ENCODE measurements at places on chromosomes 6 and 20.
A peak's percentile ranks its signal among the peaks of the same experiment; 100 is the strongest.

- DNase-seq = peak; percentile 1
Measured at GRCh38 chr6:128240024-128240428, 280.4 kb downstream of the PTPRK start.

DNA sequence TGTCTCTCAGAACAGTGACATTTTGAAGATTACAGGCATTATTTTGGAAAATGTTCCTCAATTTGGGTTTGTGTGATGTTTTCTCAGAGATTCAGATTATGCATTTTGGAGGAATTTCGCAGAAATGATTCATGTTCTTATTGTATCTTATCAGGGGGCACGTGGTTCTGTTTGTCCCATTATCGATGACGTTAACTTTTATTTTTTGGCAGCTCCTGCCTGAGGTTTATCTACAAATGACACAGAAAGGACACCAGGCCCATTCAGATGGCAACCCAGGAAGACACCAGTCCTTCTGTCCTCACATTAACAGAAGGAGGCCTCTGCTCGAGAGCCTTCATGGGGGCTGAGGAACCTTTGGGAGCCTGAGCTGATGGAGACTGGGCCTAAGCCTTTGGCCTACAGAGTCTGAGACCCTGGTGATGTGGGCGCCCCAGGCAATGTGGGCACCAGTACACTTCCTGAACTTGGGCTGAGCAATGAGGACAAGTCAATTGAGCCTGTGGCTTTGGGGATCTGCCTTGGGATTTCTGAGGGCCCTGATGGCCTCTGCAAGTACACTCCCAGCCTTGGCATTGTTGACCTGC lies 41.2 kb upstream of the EZR start:
- no peak for DNase-seq

DNA sequence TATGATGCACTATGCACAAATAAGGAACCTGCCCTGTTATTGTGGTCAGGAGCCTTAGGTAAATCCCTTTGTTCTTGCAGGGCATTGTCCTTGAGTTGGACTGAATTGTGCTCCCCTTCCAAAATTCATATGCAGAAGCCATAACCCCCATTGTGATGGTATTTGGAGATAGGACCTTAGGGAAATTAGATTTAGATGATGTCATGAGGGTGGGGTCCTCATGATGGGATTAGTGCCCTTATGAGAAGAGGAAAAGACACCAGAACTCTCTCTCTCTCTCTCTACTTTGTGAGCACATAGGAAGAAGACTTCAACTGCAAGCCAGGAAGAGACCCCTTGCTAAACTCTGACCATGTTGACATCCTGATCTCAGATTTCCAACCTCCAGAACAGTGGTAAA lies 268.0 kb downstream of the LRFN2 start:
- DNase-seq = no peak

DNA sequence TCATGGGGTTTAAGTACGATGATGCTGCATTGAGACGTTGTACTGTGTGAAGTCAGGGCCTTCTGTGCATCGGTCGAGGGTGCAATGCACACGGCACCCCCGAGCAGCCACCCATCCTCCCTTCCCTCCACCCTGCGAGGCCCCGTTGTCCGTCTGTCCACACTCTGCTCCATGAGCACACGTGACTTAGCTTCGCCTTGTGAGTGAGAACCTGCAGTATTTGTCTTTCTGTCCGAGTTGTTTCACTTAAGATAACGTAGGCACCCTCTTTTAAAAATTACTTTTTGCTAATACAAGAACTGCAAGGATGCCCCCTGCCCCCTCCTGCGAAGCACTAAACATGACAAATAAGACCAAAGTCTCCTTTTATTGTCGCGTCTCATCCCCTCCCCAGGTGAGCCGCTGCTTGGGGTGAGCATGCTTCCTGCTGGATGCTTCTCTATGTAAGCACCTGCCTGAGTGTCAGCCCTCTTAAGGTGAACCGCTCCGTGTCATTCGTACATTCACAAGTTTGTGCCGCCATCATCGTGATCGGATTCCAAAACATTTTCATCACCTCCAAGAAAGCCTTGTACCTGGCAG lies 3.6 kb upstream of the RBBP8NL start:
- no peak for DNase-seq

GRCh38 chr6:166313255-166314070 lies 5.3 kb upstream of the PRR18 start:
- no peak for DNase-seq

DNA sequence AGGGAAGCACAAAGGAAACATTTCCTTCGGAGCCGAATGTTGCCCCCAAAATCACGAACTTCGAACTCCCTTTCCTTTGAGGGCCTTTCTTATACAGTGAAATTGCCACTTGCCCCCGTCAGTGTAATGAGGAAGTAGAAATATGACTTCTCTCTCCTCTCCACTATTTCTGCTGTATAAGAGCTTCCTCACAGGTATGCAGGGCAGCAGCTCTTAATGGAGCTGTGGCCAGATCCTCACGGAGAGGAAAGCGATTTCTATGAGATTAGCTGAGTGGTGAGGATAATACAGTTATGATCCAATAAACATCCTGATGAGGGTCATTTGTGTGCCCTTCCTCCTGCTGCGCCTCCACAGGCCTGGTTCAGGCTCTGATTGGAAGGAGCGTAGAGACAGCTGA lies 10.8 kb upstream of the CPNE5 start:
- DNase-seq = no peak

- DNase-seq = no peak
Measured at GRCh38 chr6:12232339-12232738, 57.8 kb upstream of the EDN1 start.

DNA sequence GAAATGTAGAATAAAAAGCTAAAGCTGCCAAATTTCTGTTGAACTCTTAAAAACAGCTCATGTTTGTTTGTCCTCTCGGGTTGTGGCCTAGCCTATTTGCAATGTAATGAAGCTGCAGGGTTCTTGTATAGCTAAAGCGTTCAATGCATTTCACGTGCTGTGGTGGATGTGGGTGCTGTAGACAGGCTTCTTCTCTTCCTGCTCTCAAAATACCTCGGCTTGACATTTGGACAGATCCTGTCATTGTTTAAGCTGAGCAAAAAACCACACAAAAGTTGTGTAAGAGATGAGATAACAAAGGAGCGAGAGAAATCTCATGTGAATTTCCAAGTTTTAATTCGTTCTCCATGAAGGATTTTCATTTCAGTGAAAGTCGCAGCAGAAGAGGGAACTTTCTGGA lies 196.3 kb upstream of the UST start:
- DNase-seq = no peak

- DNase-seq = no peak
Measured at GRCh38 chr20:39778847-39779604, 816.9 kb downstream of the DHX35 start.

GRCh38 chr6:142207265-142207877 lies 60.3 kb downstream of the VTA1 start:
- peak; percentile 6 for DNase-seq

DNA sequence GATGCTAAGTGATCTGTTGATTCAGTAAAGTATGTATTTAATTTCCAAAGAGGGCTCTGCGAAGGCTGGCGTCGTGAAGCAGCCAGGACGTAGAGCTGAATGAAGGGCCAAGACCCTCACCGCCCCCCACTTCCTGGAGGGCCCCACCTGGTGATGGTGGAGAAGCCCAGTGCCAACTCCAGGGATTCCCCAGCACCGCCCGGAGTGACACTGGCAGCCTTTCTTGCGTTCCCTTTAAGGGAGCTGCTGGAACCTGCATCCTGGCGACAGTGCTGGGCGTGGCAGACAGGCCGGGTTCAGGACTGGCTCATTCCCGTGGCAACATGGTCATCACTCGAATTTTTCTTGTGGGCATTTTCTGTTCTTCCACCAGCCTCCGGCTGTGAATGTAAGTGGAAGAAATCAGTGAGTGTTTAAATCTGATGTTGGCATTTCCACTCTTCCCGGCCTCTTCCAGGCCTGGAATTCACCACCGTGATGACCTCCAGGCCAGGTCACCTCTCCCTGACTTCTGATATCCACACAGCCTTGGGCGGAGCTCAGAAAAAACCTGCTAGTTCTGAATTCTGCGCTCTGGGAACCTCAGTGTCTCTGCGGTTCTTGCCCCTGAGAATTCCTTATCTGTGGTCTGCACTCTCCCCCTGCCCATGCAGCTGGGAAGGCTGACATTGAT lies 57.4 kb upstream of the DACT2 start:
- DNase-seq = no peak

- DNase-seq = no peak
Measured at GRCh38 chr20:7601431-7601830, 338.8 kb downstream of the HAO1 start.

DNA sequence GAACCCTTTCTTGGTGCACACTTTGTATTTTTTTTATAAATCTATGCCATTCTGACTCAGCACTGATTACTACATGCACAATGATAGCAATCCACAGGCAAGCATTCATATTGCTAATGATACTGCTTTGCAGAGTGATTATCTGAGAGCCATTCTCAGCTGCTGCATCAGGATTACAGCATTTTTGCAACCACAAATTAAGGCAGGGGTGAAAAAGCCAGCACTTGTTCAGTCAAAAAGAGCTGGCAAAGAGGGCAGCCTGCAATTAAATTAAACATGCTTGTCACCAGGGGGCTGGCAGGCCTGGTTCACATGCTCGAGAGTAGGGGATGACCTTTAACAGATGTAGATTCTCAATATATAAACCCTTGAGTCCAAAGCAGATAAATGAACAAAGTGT lies 40.7 kb upstream of the SLC17A4 start:
- DNase-seq = no peak

DNA sequence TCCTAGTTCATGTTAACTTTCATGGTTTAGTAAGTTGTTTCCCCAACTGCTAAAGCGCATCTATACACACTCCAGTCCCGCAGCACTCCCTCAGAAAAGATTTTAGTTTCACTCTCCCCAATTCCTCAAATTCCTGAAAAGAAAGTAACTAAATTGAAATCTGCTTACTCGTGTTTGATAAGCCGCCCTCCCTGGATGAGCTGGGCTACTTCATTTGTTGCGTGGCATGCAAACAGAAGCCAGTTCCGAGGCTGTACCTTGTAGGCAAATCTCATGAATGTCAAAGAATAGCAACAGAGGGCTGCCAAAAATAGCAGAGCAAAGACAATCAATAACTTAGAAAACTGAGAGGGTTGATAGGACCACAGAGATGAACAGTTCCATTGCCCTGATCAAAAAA lies 16.9 kb downstream of the MPC1 start:
- DNase-seq = no peak

DNA sequence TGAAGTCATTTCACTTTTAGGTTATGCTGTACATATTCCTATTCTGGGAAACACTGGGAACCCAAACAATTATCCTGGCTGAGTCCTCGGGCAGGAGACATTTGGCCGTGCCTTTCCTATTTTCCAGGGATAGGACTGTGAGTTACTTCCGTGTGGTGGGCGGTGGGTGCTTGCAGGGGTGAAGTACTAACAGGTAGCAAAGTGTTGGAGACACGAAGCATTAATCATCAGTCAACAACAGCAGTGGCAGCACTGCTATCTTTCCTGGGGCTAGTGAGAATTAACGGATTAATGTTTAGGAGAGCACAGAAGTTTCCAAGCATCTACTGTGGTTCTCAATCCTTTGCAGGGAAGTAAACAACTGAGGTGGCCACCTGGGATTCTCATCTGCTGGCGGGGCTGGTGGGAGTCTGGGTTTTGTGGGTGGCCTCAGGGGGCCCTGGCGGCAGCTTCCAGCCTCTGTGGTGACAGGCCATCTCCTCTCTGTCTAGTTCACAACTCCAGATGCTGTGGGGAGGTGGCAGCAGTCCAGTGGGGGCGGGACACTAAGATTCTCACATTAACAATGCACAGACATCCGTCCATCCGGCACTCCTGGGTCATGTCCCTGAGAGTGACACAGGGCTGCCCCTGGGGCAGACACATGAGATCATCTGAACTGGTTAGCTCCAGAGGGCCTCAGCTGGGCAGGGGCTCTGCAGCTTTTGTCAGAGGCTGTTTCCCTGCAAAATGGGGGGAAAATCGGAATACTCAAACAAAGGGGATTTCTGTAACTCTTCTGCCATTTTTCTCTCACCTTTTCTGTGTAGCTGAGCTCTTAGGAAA lies 90.9 kb downstream of the GJA10 start:
- DNase-seq = no peak

GRCh38 chr6:44430326-44430725 lies 42.8 kb downstream of the CDC5L start:
- DNase-seq = no peak

DNA sequence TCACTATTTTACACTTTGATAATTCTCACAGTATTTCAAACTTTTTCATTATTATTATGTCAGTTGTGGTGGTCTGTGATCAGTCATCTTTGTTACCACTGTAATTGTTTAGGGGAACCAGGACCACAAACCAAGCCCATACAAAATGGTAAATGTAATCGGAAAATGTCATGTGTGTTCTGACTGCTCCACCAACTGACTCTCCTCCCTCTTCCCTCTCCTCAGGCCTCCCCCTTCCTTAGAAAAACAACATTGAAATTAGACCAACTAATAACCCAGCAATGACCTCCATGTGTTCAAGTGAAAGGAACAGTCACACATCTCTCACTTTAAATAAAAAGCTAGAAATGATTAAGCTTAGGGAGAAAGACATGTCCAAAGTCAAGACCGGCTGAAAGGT lies 63.8 kb downstream of the GMDS start:
- no peak for DNase-seq

DNA sequence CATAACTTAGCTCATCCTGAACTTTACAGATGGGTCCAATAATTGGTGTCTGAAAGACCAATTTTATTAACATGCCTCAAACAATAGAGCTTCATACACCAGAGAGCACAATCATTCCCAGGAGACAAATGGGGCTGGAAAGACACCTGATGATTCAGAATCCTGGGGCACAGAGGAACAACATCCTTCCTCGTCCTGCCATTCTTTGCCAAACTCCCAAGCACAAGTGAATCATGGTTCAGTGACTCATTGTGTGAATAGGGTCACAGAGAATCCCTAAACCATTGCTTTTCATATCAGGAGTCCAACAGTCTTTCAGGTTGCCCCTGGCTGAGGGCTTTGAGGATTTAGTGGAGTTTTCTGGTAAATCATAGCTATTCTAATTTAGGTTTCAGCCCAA lies 266.4 kb upstream of the BMP2 start:
- DNase-seq = no peak

GRCh38 chr20:37748015-37748414 lies 54.2 kb downstream of the CTNNBL1 start:
- DNase-seq = no peak

GRCh38 chr20:5127204-5127858 lies 523 bp downstream of the CDS2 start:
- DNase-seq = peak; percentile 44

DNA sequence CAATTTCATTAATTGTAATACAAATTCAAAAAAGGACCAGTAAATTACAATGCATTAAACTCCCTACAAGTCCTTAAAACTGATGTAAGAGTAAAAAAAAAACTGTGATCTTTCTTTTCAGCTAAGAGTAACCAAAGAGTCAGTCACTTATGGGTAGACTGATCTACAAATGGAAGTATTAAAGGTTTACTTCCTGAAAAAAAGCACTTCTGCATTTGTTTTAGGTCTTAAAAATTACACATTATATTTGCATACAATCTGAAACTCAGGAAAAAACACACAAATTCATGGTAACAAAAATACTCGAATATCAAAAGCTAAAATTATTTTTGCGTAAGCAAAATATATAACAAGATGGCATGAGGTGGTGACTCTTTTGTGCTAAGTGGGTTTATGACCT lies 23.5 kb downstream of the USP49 start:
- no peak for DNase-seq
